ENCODE measurements at places on chromosomes 6 and 20.

DNA sequence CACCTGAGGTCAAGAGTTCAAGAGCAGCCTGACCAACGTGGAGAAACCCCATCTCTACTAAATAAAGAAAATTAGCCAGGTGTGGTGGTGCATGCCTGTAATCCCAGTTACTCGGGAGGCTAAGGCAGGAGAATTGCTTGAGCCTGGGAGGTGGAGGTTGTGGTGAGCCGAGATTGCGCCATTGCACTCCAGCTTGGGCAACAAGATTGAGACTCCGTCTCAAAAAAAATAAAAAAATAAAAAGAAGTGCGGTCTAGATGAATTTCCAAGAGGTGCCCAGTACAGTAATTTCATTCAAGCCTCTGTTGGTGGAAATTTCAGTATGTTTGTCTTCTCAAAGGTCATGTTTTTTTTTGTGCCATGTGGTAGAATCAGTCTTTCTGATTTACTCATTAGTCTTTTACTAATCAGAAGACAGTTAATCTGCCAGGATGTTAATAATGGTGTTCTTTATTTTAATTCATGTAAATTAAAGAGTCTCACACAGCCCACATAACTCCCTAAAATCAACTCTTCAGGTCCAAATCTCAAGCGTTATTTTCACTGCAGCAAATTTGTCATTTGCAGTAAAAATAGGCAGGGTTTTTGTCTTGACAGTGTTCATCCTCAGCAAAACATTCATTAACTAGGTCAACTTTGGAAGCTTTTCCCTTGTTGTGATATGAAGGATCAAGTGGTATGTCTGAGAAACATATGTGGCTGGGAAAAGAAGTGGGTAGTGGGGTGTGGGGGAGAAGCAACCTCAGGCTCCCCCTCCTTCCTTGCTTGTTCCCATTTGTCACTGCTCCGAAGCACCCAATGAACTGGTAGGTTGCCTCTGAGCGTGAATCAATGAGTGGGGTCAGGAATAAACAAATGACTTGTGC, 13.3 kb downstream of the TP53INP2 start:
- no peak for DNase-seq

DNA sequence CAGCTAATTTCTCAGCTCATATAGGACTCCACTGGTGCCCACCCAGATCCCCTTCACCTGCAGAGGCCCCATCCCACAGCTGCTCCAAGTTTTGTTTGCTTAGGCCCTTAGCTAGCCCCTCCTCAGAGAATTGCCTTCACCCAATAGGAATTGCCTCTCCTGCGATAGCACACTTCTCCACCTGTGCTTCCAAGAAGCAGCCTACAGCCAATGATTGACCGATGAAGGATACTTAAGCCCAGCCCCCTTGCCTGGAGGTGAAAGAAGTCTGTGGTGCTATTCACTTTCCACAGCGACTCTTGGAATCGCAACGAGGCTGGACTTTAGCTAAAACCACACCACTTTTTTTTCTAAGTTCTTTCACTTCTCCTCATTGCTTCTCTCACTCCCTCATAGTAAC, 353.2 kb upstream of the BTBD3 start:
- no peak for DNase-seq

DNA sequence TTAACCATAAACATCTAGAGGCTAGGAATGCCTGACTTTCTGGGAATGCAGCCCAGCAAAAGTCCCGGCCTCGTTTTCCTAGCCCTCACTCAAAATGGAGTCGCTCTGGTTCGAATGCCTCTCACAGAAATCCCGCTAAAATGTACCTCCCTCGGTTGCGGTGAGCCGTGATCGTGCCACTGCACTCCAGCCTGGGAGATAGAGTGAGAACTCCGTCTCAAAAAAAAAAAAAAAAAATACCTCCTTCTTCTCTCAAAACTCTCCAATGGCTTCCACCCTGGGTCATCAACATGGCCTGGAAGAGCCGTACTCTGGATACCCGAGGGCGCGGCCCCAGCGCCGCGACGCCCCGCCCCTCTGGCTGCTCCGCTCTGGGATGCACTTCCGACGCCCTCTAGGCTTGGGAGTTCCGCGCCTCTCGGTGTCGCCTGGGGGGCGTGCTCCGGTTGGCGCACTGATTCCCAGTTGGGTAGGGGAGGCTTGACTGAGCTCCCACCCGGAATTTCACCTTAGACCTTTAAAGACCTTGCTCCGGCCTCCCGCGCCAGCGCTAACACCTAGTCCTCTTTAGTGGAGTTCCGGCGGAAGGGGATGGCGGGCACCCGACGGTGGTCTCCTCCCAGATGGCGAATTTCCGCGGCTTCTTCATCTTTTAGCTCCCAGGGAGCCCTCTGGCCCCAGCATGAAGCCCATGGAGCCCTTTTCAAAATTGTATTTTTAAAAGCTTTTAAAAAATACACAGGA, 12.3 kb downstream of the HMGN4 start:
- DNase-seq: peak; percentile 77

DNA sequence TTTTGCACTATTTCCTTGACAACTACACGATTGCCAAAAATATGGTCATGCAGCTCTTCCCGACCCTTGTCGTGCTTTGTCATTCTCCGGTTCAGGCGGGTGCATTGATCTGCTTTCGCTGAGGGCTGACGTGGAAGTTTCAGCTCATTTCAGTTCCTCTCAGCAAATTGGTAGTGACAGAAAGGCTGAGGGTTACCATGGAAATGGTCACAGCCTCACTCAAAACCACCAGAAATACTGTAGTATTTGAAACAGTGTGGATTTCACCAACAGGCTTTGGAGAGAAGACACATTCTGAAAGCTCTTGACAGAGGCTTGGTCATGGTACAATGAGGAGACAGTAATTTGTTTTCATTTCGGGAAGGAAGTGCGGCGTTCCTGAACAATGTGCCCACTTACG, 99.7 kb upstream of the EXOC2 start:
- no peak for DNase-seq

GRCh38 chr6:11224252-11224965, 8.1 kb downstream of the NEDD9 start:
- no peak for DNase-seq

DNA sequence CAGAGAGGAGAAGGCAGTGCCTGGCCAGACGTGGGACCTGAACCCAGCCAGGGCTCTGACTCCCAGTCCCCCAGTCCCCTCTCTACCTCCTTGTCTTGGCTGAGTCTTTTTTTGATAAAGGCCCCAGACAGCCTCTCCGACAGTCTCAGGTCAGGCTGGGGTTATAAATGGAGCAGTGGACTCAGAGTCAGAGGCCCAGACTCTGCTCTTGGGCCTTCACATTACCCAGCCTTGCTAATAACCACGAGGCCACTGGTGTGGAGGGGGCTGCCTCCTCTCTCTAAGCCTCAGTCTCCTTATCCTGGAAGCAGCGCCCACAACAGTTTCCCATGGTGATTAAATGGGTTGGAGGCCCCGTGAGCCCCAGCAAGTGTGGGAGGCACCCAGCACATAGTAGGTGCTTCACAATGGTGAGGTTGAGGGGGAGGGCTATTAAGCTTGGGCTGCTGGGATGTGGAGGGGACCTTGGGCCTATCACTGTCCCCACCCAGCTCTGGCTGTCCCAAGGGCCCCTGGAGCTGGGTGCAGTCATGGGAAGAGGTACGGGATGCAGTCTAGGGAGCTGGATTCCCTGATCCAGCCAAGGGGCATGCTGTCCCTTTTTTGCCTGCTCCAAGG, 35.7 kb downstream of the TGM2 start:
- DNase-seq: no peak

DNA sequence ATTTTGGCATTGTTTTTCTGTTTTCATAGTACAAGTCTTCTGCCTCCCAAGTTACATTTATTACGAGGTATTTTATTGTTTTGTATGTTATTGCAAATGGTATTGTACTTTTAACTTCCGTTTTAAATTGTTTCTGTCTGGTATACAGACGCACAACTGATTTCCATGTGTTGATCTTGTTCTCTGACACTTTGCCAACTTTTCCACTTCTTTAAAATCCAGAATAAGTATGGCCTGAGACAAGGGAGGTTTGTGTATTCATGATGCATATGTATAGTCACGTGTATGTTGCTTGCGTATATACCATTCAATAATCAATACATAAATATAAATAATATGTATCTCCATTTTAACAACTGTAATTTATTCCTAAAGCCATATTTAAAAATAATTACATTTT, 41.2 kb downstream of the THBS2 start:
- no peak for DNase-seq

- DNase-seq: no peak
These were observed 13.7 kb downstream of the NPEPL1 start for GRCh38 chr20:58706150-58706892.

- DNase-seq: no peak
These were observed 59.9 kb downstream of the EYA2 start for GRCh38 chr20:46954490-46955038.

DNA sequence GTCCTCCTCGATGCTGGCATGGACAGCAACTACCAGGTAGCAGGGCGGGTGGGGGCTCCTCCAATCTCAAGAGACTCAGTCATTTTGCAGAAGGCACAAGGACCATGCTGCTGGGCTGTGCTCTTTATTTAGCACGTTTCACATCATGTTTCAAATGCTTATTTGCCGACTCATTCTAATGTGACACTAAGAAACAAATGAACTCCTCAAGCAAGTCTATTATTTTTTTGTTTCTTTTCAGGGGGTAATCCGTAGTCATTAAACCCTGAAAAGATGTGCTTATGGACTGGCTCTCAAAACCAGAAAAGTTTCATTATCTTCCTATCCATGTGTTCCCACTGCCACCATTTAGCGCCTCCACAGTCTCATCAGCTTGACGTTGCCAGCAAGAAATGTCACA, 92.9 kb downstream of the ANKS1A start:
- DNase-seq: no peak

DNA sequence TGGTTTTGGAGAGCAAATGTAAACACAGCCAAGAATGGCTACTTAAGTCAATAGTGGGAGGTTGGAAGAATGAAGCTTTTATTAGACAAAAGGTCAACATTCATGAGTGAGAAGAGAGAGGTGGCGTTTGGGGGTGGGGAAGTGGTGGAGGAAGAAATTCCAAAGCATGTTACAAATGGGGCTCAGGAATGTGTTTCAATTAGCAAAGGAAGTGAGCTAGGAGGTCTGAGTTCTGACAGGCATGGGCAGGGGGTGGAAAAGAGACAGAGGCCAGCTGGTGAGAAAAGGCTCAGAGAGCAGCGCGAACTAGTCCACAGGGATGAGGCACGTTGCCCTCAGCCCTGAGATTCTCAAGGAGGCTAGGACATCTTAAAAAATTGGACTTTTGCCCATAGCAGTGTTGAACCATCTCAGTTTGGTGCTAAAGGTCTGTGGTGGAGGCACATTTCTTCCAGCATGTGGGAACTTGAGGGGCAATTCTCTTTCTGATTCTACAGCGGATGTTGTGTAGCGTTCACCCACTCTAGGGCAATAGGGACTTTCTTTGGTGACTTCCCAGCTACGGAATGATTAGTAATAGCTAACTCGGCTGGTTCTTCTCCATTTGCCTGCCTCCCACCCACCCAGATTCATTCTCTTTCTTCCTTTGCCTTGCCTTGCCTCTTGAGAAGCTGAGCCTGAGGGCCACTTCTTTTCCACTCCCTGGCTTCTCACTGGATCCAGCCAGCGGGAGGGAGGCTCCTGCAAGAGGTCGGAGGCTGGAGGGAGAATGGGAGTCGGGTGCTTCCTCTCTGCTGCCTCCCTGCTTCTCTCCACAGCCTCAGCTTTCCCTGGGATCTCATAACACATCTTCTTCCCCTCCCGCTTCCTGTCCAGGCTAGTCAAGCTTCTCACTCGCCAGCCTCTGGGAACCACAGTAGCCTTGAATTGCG, 45.1 kb upstream of the NEDD9 start:
- DNase-seq: peak; percentile 41

DNA sequence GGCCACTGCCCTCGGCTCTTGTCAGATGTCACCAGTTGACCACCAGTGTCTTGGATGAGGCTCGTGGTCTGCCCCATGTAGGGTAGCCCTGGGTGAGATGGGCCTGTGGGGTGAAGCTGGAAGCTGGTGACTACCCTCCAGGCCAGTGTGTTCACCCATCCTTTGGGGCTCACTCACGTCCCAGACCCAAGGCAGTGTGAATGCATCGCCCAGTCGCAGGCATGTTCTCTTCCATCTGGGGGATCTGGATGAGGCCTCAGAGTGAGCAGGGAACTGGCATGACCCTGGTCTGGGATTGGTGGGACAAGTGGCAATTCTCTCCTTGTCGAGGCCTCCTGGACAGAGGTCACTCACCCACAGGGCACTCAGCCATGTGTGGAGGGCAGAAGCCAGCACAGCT, 120.1 kb upstream of the PHACTR3 start:
- DNase-seq: no peak

DNA sequence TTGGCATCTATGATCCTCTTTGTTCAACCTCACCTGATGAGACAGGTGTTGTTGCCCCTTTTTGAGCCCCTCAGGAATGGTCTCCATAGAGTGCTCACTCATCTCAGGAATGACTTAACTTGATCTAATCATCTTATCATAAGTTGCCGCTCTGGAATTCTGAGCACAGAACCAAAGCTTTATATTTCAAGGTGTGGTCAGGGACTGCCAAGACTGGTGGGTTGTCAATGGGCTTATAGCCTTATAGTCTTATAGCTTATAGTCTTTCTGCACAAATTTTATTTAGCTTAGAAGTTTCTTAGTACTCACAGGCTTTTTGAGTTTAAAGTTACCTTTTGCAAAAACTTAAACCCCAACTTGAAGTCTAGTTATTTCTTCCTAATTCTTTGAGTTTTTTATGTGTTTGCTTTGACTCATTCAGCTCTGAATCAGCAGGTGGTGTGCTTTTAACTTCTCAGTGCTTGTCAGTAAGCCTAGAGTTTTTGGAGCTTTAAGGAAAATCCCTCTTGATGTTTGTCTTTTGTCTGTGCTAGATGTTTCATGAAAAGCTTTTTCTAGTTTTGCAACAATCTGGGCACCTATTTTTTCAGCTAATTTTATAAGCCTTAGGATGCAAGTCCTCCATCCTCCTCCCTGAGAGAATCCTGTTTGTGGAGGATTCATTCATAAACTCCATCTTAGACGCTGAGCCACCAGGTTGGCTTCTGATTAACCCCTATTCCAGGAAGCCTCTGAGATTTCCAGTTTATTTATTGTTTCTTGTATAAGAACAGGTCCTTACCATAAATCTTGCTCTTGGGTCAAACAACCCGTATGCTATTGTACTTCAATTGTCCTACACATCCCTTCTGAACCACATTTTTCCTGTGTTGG, 72.3 kb upstream of the SSTR4 start:
- no peak for DNase-seq

DNA sequence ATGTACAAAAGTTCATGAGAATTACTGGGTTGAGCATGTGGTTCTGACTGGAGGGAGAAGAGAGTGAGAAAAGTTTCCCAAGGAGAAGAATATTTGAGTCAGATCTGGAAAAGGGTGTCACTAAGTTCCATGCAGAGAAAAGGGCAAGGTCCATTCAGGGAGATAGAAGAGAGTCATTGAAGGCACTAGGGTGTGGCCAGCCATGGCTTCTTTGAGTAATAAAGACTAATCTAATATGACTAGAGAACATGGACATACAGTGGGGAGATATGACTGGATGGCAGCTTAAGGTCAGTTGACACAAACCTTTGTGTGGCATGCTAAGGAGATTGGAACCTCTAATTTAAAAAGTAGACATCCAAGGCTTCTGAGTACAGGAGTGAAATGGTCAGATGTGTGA, 10.7 kb upstream of the SLC17A4 start:
- no peak for DNase-seq

GRCh38 chr6:101517632-101518031, 124.1 kb downstream of the GRIK2 start:
- no peak for DNase-seq

- no peak for DNase-seq
These were observed 611 bp downstream of the EPB41L2 start for GRCh38 chr6:131062241-131063027.
